Adrenal gland (tissue), 19 donors: ENCODE measurements at places on chromosomes 5 and 9.

- no peak for DNase-seq
Observed at GRCh38 chr9:123129423-123129822, 96.0 kb downstream of the GPR21 start.

DNA sequence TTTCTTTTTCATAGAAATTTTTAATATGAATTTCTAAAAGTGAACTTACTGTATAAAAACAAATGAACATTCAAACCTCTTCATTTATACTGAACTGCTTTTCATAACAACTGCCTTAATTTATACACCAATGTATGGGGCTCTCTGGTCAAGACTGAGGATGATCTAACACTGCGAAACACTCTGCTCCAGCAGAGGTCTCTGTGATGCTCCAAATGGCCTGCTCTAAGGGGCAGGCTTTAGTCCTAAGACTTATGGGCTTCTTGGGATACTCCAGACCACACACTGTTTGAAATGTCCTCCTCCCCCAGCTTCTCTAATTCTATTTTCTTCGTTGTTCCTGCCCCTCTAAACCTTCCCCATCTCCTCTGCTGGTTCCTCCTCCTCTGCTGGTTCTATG, 58.5 kb downstream of the LIFR start:
- DNase-seq, result no peak

- no peak for DNase-seq
Observed at GRCh38 chr9:2029666-2030170, 14.6 kb downstream of the SMARCA2 start.

DNA sequence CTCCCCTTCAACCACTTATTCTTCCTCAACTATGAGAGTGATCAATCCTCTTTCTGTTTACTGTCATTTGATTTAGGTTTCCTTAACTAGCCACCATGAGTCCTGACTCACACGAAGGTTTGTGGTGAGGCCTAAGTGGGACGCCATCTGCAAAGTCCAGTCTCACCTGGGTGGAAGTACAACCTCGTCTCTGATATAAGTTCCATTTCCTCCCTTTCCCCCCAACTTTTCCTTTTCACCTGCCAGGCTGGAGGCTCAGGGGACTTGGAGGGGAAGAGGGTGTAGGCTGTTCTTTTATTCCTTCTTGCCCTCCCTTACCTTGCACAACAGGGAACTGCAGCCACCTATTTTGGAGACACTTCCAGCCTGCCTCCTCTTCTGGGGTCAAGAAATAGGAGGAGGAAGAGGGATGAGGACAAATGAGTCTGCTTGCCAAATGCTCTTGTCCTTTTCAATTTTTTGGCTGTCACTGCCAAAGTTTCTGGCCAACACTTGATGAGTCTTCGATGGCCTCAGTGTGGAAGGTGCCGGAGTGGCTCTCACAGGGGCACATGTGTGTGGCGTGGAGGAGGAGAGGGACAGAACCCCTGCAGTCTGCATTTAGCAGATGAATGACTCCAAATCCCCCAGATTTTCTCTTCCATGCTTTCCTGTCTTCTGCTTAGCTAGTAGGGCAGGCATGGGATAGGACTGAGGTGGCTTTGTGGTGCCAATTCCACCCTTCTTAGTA, 249.6 kb downstream of the NSG2 start:
- DNase-seq, result no peak

- DNase-seq, result no peak
Observed at GRCh38 chr5:64742821-64743220, 25.7 kb downstream of the SREK1IP1 start.

GRCh38 chr5:160118349-160119141, 705 bp downstream of the PWWP2A start:
- DNase-seq, result peak; percentile 58

DNA sequence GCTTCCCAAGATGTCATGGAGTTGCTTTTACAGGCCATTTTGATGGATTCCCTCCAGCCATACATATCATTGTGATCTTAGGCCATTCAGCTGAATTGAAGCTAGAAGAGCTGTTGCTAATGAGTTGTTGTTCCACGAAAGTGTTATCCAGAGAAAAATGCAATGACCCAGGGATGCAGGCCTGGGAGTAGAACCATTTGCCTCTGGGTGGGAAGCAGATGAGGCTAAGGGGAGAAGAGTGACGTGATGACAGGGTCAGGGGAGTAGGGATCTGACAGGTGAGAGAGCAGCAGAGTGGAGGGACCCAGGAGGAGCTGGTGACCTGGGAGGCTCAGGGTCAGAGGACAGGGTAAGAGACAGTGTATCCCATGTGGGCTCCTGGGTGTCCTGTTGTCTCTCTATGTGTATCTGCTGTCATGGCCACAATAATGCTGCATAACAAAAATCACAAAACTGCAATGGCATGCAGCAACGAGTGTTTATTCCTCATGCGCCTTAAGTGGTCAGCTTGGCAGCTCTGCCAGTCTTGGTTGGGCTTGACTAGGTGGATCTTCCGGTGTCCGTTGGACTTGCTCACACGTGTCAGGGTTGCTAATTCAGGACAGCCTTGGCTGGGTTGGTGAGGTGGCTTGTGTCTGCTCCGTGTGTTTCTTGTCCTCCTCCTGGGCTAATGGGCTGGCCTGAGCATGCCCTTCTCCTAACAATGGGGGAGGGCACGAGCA, 90.6 kb downstream of the LIFR start:
- no peak for DNase-seq

- no peak for DNase-seq
Observed at GRCh38 chr5:103060424-103060954, 59.4 kb downstream of the GIN1 start.

- DNase-seq, result peak; percentile 28
Observed at GRCh38 chr9:16870596-16871335, at the start of gene BNC2. Gene BNC2, minus strand, starts transcription at chr9:16870670. Its CDS starts 22 bp downstream, at chr9:16870648.

DNA sequence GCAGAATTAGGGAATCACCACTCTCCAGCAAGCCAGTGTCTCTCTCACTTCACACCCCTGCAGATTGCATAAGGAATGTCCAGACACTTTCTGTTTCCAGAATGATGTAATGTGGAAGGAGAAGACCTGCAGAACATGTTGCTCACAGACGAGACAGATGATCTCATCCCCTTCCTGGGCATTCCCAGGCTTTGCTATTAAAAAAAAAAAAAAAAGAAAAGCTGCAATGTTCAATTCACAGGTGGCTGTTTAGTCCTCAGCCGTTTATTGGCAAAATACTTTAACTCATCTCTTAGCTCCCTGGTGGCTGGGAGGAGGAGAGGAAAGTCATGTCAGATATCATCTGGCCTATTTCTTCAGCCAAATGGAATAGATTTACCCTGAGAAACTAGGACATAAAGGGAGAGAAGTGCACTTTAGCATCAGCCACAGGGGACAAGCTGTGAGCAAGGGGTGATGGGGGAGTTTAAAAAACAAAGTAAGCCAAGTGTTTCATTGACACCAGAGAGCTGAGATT, 95.9 kb upstream of the TNC start:
- DNase-seq, result no peak

GRCh38 chr9:2787065-2787464, 56.8 kb downstream of the PUM3 start:
- no peak for DNase-seq

- DNase-seq, result no peak
Observed at GRCh38 chr5:89556215-89556913, 673.4 kb upstream of the MEF2C start.

DNA sequence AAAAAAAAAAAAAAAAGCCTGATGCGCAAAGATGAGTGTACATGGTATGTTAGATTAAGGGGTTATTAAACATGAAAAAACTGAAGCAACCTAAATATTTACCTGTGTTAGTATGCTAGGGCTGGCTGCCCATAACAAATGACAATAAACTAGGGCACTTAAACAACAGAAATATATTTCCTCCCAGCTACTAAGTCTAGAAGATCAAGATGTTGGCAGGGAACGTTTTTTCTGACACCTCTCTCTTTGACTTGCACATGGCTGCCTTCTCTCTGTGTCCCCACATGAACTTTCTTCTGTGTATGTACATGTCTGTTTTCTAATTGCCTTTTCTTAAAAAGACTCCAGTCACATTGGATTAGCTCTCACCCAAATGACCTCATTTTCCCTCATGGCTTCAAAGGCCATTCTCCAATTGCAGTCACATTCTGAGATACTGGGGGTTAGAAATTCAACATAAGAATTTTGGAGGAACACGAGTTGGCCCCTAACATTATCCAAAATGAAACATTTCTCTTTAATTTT, 694.5 kb downstream of the CDH9 start:
- no peak for DNase-seq

- peak; percentile 75 for DNase-seq
Observed at GRCh38 chr5:172412724-172413286, 41.5 kb downstream of the SH3PXD2B start.

- peak; percentile 51 for DNase-seq
Observed at GRCh38 chr5:159156426-159157238, 52.7 kb downstream of the RNF145 start.

DNA sequence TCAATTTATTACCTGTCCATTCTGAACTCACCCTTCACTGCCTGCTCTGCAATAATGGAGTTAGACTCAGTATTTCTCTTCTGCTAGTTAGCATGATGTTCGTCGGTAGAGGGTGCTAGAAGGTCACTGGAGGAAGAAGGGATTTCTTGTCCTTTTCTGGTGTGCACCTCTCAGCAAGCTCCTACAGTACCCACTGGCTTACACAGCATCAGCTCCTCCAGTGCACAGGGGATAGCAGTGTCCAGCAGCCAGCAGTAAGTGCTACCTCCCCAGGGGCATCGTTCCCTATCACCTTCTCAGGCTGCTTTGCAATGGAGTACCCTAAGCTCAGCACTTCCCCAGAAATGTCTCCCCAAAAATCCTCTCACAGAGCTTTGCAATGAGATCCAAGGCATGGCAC, 45.9 kb upstream of the APC start:
- DNase-seq, result no peak

DNA sequence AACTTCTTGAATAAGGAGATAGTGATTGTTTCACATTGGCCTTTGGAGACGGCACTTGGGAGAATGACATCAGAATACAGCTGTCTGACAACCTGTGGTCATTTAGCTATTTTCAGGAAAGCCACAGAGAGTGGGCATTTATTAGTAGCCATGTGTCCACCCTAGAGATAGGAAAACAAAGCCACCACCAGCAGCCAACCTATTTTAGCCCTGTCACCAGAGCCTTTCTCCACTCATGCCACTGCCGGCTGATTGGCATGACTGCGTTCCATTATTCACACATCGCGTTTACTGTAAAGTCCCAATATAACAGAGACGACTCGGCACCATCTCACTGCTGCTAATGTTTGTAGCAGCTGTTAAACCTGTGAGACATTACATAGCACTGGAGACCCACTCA, 330.1 kb downstream of the NDUFS4 start:
- no peak for DNase-seq

DNA sequence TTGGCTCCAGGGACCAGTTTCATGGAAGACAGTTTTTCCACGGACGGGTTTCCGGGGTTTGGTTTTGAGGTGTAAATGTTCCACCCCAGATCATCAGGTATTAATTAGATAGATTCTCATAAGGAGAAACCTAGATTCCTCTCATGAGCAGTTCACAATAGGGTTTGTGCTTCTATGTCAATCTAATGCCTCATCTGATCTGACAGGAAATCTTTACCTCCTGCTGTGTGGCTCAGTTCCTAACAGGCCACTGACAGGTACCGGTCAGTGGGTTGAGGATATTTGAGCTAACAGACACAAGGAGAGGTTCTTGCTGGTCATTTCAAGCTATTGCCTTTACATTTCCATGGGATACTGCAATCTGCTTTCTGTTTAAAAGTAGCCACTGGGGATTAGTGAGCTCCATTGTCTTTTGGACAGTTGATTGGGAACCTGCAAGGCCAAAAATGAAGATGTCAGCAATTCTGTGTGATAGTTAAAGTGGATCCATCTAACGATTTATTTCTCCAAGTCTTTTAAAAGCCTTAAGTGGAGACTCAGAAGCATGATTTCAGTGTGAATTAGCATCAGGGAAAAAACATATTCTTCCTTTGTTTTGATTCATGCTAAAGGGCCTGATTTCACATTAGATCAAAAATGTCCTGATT, 38.6 kb downstream of the MRPS30 start:
- DNase-seq, result no peak

DNA sequence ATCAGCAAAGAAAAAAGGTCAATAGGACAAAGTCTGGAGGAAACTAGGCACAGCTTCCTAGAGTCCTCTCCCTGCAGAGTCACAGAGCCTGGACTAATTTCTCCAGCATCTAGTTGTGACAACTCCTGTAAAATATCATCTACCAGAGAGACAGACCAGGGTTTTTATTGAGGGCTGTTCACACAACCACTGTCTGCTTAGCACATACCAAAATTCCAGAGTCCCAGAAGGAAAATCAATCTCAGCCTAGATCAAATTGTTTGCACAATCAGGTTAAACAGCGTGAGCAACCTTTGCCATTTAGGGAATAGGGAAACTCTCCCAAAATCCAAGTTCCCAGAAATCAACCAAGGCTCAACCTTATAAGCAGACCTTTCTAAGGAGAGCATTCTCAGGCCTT, 190.3 kb downstream of the SYK start:
- no peak for DNase-seq

- DNase-seq, result no peak
Observed at GRCh38 chr5:68240202-68240601, 24.6 kb downstream of the PIK3R1 start.

- no peak for DNase-seq
Observed at GRCh38 chr9:75993434-75993833, 103.0 kb downstream of the PCSK5 start.

GRCh38 chr5:167708449-167708848, 583.0 kb upstream of the WWC1 start:
- DNase-seq, result no peak

DNA sequence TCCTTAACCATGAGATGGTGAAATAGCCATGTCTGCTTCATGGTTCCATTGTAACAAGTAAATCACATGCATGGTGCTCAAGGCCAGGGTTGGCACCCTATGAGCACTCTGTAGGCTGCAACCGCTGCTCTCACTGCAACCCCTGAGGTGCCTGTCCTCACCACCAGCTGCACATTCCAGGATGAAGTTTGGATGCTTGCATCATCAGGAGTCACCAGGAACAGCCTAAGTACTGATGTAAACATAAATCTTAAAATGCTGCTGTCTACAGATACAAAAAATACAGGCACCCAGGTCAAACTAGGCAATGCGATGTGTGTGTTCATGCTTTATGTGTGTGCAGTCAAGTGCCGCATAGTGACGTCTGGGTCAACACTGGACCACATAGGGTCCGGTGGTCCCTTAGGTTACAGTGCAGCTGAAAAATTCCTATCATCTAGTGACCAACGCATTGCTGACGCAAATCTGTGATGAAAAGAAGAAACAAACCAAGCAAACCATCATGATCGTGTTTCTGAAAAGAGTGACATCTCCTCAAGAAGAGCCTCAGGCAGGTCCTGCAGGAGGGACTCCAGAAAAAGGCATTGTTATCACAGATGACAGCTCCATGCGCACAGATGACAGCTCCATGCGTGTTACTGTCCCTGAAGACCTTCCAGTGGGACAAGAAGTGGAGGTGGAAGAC, 234.8 kb downstream of the AUH start:
- no peak for DNase-seq

- DNase-seq, result no peak
Observed at GRCh38 chr5:74281166-74281565, 359.4 kb downstream of the ENC1 start.

GRCh38 chr9:99593610-99594009, 228.1 kb upstream of the NR4A3 start:
- DNase-seq, result peak; percentile 37

DNA sequence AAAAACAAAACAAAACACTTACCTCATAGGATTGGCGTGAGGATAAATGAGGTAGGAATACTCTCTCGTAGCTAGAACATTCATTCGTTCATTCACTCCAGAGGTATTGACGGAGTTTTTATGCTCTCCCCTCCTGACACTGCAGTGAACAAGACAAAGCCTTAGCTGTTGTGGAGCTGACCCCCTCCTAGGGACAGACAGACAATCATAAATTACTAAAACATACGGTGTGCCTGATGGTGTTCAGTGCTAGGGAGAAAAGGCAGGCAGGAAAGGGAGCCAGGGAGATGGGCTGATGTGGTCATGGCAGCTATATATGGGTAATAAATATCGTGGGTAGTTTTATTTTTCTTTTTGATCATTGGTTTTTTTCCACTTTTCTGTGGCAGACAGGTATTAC, 5.7 kb upstream of the BRD3 start:
- DNase-seq, result no peak
